ENCODE measurements at places on chromosomes 13 and 19.

DNA sequence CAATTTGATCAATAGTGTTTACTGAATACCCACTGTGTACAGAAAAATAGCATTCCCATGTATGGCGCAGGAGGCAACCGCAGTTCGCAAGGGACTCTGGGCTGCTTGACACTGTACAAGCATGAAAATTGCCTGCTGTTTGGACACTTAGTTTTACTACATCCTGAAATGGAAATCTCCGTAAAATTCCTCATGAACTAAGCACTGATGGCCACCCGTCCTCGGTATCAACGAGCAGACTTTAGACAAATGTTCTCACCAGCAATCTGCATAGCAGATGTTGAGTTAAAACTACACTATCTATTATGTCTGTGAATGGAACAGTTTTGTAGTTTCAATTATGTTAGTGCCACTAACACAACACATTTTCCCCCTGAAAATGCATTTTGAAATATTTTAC is 294.7 kb downstream of the DCLK1 start:
- no peak for DNase-seq

DNA sequence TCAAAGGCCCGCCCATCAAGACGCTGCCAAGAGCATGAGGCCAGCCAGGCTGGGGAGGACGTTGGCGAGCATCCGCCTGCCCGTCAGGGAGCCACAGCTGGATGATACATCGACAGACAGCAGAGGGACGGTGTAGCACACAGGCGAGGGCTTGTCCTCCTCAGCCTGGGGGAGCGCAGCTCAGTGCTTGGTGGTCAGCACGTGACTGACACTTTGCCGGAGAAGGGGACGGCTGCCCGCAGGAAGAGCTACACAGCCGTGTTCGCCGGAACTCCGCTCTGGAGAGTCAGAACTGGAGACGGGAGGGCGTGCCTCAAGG is 34.1 kb downstream of the CSNK1G2 start:
- no peak for DNase-seq

- DNase-seq = no peak
These were observed 4.8 kb upstream of the FBXL3 start for GRCh38 chr13:77031656-77032243.

DNA sequence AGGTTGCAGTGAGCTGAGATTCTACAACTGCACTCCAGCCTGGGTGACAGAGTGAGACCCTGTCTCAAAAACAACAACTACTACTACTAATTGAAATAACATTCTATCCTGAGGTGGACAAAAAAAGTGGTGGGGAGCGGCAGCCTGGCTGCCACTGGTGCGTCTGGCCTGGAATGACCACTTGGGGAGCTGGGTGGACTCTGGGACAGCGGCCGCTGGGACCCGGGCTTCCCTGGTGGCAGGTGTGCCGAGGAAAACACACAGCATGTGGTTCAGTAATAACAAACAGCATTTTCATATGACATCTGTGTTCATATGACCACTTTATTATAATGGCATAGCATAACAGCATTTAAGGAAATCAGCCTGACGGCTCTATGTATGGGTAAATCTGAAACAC is 33.9 kb downstream of the TFDP1 start:
- no peak for DNase-seq

GRCh38 chr13:51935326-51936171 is 73.8 kb downstream of the CCDC70 start:
- DNase-seq = peak; percentile 6

GRCh38 chr19:5170329-5170745 is 170.3 kb downstream of the PTPRS start:
- no peak for DNase-seq

- DNase-seq = no peak
These were observed 54.5 kb upstream of the TPM4 start for GRCh38 chr19:16021796-16022195.

DNA sequence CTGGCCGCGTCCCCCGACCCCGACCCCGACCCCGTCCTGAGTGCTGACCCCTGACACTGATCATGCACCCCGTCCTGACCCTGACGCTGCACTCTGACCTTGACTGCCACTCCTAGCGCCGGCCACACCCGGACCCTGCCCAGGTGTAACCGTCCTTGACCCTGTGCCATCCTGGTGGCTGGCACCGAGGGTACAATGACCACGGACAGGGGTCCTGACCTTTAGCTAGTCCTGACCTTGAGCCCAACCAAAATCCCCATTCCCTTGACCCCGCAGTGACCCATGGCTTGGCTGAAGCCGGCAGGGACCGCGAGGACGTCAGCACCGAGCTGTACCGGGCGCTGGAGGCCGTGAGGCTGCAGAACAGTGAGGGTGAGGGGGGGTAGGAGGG is 25.9 kb downstream of the CLEC4M start:
- no peak for DNase-seq

DNA sequence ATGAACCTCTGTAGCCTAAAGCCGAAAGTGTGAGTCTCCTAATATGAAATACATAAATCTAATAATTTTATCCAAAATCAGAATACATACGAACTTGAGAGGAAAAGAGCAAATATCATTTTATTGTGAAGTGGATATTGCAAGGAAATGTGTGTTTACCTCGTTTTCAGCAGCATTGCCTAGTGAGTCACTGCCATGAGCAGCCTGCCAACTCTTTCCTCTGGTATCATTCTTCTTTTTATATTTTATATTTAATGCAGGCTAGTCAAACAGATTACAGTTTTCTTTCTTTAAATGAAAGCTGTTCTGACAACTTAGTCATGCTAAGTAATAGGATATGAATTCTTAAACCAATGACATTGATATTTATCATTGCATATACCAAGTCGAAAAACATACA is 44.2 kb downstream of the EDNRB start:
- DNase-seq = no peak

DNA sequence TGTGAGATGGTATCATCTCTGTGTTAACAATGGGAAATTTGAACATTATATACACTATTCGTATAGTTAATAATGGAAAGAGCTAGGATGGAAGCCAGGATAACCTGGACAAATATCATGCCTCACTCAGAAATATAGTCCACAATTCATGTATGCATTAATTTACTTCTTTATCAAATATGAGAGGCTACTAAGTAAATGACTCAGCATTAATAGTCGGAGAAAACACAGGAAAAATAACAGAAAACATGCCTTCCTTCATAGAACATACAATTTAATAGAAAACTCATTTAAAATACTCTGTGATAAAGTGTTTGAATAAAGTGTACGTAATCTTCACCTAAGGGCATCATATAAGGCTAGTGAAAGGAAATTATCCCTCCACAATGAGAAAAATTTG is 383.4 kb upstream of the SLITRK5 start:
- no peak for DNase-seq

- peak; percentile 92 for DNase-seq
These were observed 29.2 kb upstream of the TSHZ3 start for GRCh38 chr19:31378404-31378803.

GRCh38 chr19:50520822-50521465 is 7.2 kb upstream of the ASPDH start:
- DNase-seq = no peak

- no peak for DNase-seq
These were observed 25.9 kb downstream of the COLGALT1 start for GRCh38 chr19:17581211-17581874.

GRCh38 chr19:15563325-15563794 is 51.7 kb upstream of the CYP4F8 start:
- no peak for DNase-seq

DNA sequence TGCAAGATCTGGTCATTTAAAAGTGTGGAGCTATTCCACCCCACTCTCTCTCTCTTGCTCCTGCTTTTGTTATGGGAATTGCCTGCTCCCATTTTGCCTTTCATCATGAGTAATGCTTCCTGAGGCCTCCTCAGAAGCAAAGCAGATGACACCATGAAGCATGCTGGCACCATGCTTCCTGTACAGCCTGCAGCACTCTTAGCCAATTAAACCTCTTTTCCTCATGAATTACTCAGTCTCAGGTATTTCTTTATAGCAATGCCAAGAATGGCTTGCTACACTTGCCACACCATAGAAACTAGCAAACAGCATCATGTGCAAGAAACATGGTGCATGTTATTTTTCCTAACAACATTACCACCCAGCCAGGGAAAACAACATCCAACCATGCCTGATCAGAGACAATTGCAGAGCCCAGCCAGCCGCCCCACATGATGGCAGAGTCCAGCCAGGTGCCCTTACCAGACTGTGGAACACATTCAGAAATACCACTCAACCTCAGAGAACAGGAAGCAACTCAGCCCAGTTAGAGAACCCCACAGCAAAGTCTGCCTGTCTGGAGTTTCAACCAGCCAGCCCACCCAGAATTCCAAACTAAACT is 36.9 kb downstream of the SYDE1 start:
- peak; percentile 46 for DNase-seq

DNA sequence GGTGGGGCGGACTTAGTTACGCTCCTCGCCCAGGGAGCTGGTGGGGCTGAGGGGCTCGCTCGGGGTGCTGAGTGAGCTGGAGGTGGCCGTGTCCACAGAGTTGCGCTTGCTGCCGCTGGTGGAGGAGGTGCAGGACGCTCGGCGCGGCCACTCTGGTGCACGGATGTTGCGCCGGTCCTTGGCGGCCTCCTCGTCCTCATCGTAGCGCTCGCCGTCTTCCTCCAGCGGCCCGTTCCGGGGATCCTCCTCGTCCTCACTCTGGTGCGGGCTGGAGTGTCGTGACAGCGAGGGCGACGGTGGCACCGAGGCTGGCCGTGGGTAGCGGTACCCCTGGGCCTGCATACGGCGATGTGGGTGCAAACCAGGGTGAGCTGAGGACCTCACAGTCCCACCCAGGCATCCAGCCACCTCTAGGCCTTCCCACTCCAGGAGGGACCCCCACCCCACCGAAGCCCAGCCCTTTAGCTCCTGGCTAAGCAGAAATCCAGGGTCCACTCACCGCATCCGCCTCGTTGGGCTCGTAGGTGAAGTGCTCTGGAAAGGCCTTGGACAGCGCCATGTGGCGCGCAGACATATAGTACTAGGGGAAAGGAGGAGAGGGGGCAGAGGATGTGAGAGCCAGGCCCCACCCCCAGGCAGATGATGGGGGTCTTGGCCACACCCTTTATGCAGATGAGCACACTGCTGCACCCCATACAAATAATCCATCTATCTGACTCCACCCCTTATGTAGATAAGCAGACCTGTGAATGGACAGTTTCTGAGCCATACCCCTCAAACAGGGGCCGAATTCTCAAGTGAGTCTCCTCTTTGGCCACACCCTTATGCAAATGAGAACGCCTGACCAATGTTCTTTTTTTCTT is 4.4 kb downstream of the FTL start:
- DNase-seq = no peak

DNA sequence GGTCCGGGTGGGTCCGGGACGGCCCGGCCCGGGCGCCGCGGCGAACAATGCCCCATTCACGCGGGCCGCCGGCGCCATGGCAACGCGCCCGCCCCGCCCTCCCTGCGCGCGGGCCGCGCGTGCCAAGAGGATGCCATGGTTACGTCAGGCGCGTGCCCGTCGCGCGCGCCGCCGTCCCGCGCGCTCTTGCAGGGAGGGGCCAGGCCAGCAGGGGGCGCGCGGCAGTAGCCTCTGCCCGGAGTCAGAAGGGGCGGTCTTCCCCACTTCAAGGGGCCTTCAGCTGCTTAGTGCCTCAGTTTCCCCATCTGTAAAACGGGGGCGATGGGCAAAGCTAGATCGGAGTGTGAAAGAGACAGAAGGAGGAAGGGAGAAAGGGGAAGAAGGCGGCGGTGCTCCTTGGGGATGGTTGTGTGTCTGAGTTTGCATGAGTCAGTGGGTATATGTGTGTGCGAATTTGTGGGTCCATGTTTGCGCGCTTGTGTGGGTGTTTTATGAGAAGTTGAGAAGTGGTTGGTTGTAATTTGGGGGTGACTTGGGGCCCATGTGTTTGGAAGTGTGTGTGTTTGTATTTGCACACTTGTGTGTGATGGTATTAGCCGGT is 11.6 kb upstream of the NFIX start:
- DNase-seq = peak; percentile 74

DNA sequence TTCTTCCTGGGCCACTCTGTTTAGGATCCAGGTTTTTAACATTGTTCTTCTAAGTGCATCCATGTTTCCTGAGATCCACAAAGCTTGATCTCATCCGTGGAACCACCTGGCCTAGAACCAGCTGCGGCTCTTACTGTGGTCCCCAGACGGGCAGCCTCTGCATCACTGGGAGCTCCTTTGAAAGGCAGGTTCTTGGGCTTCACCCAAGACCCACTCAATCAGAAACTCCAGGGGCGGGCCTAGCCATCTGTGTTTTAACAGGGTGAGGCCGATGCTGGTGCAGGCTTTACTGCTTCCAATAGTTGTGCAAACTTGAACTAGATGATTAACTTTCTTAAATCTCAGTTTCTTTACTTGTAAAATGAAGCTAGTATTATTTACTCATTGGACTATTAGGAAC is 605.7 kb downstream of the FGF9 start:
- no peak for DNase-seq

DNA sequence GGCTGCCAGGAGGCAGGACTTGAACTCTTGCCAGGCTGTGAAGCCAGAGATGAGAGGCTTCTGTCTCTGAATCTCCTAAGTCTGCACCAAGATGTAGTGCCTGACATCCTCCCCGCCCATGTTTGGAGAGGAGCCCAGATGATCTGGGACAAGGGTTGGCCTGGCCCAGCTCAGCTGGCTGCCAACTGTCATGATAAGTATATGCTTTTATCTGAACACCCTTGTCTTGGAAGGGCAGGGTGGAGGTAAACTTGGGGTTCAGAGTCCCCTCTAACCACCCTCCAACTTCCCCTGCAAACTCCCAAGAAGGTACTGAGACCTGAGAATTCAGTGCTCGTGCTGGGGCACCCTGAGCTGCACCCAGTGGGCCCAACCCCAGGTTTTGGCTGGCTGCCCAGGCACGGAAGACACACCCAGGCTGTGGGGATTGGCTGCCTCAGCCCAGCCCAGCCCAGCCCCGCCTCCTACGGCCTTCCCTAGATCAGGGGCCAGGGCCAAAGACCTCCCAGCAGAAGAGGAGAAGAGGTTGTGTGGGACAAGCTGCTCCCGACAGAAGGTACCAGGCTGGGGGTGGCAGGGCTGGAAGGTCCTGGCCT is at the start of gene CYP4F12:
TSS of gene CYP4F12 (plus strand) at position 508 of the 596 bp plus-strand sequence. CDS start 443 bp downstream, outside the sequence.
- no peak for DNase-seq

DNA sequence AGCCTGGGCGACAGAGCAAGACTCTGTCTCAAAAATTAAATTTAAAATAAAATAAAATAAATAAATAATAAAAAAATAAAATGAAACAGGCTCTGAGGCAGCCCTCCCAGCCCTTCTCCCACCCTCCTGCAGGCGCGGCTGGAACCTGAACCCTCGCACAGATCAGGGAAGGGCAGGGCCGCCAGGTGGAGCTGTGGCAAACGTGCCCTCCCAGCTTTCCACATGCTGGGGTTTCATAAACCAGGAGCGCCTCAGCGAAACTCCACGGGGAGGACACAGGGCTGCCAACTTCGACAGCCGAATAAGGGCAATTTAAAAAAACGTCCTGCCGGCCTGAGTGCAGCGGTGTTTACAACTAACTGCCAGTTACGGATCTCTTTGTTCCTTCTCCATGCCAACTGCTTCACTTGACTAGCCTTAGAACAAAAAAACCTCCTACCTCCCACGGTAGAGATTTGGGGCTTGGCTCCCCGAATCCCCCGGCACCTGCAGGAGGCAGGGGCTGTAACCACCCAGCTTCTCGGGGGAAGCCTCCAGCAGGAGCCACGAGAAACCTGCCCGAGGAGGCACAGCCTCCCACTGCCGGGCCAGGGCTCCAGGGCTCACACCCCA is 15.9 kb downstream of the ZNF787 start:
- DNase-seq = peak; percentile 37

- DNase-seq = no peak
These were observed 68.8 kb downstream of the GNG7 start for GRCh38 chr19:2633693-2634075.

- no peak for DNase-seq
These were observed 320.8 kb downstream of the PCDH20 start for GRCh38 chr13:61094865-61095264.

Data from fibroblast of skin of back (primary cell).